ENCODE measurements at places on chromosomes 4 and X.

GRCh38 chr4:170001745-170002267 is 24.4 kb downstream of the MFAP3L start:
- DNase-seq = no peak

GRCh38 chr4:81508411-81509185 is 36.9 kb upstream of the RASGEF1B start:
- DNase-seq = no peak

- no peak for DNase-seq
These were observed 11.5 kb downstream of the CRMP1 start for GRCh38 chr4:5881340-5881739.

GRCh38 chr4:145099653-145100052 is 1.5 kb downstream of the ABCE1 start:
- DNase-seq = no peak

GRCh38 chr4:106039796-106040195 is 144.5 kb downstream of the NPNT start:
- DNase-seq = no peak

GRCh38 chrX:38558686-38559085 is 2.7 kb upstream of the TSPAN7 start:
- DNase-seq = no peak

DNA sequence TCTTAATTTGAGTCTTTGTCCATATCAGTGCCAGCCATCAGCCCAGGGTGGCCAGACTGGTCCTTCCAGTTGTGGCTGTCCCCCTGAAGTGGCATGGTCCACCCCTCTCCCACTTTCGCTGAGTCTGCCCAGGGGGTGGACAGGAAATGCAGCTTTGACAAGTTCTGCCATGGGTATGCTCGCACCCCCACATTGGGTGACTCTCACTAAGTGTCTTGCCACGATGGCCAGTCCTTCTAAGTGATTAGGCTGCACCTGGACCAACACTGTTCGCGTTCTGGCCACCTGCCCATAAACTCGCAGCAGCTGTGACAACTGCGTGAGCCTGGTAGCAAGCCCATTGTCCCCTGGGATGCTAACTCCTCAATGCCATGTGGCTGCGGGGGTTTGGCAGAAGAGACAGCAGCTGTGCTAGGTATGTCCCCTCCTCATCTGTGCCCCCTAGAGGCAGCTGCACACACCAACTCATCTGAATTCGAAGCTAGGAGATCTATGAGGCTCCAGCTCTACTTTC is 10.0 kb upstream of the LNX1 start:
- DNase-seq = no peak

DNA sequence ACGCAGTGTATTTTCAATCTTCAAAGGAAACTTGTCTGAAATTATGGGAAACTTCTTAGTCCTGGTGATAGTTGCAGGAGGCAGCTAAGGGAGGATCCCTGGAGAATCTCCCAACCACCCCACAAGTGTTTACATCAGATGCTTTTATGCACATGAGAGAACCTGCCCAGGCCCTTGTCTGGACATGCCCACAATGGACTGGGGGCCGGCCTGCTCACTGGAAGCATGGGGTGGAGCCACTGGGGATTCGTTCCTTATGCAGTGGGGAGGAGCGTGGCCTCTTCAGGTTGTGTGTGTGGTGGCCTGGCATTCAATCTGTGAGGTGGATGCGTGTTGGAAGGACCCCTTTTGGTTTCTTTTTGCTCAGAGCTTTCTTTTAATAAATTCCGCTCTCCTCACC is 398.7 kb upstream of the PPP1R2C start:
- DNase-seq = no peak

GRCh38 chr4:83022724-83023450 is 12.1 kb upstream of the COPS4 start:
- no peak for DNase-seq
